Stimulated activated CD8-positive, alpha-beta memory T cell treated with anti-CD3 and anti-CD28 coated beads, Interleukin-4, amount 100 ng/mL, for 4 hours (primary cell): ENCODE measurements at places on chromosomes 3 and 15.

DNA sequence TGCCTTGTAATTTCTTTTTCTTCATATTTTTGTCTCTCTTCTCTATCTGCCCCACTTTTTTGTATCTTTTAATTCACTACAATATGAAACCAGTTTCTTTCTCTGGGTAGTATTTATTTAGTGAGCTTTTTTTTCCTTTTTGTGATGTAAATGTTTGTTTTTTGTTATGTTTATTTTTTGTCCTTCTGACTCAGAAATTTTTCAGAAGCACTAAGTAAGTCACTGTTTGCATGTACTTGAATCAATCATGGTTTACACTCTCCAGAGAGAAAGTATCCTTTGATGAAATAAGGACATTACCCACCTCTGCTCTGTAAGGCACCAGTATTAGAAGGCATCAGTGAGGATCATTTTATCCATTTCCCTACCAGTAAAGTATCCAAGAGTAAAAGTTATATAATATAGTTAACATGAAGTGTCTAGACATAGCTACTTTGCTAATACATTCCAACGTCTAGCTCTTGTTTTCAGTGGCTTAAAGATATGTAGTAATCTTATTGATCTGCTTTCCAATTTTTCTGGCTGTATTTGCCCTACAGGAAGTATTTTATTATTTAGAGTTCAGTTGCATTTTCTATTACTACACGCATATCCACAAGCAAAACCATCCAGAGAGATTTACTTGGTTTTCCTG, 25.4 kb downstream of the FILIP1L start:
- DNase-seq, result no peak

GRCh38 chr3:123066896-123067688, at the start of gene PDIA5:
Gene PDIA5 (plus strand): TSS chr3:123067025. CDS start chr3:123067165, 140 bp downstream.
- DNase-seq, result peak; percentile 57

DNA sequence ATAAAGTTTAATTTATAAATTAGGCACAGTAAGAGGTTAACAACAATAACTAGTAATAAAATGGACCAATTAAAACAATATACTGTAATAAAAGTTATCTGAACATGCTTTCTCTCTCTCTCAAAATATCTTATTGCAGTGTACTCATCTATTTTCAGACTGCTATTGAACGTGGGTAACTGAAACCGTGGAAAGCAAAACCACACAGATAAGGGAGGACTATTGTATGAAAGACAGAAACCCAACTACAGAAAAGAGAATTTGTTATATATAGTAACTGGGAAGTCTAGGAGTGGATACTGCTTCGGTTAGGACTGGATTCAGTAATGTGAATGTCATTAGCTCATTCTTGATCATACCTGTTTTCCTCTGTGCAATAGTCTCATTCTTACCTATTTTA, 119.3 kb upstream of the DAZL start:
- no peak for DNase-seq

GRCh38 chr15:41832875-41833274, 5.0 kb downstream of the JMJD7 start:
- no peak for DNase-seq

DNA sequence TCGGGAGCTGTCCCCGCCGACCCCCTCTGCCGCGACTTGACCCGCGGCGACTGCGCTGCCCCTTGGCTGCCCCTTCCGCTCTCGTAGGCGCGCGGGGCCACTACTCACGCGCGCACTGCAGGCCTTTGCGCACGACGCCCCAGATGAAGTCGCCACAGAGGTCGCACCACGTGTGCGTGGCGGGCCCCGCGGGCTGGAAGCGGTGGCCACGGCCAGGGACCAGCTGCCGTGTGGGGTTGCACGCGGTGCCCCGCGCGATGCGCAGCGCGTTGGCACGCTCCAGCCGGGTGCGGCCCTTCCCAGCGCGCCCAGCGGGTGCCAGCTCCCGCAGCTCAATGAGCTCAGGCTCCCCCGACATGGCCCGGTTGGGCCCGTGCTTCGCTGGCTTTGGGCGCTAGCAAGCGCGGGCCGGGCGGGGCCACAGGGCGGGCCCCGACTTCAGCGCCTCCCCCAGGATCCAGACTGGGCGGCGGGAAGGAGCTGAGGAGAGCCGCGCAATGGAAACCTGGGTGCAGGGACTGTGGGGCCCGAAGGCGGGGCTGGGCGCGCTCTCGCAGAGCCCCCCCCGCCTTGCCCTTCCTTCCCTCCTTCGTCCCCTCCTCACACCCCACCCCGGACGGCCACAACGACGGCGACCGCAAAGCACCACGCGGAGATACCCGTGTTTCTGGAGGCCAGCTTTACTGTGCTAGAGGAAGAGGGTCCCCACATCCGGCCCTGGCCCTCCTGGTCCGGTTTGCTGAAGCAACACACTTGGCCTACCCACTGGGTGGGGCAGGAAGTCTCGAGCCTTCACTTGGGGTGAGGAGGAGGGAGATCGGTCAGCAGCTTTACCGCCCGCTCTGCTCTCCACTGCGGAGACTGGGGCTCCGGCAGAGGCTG, at the start of gene RASSF1:
RASSF1 (minus strand) TSS at position 389 of the 882 bp plus-strand sequence; CDS start at position 358, 31 bp downstream.
- peak; percentile 44 for DNase-seq

GRCh38 chr15:85128621-85129020, 147.0 kb downstream of the PDE8A start:
- no peak for DNase-seq

GRCh38 chr15:49421991-49422390, 1.1 kb upstream of the FGF7 start:
- no peak for DNase-seq

DNA sequence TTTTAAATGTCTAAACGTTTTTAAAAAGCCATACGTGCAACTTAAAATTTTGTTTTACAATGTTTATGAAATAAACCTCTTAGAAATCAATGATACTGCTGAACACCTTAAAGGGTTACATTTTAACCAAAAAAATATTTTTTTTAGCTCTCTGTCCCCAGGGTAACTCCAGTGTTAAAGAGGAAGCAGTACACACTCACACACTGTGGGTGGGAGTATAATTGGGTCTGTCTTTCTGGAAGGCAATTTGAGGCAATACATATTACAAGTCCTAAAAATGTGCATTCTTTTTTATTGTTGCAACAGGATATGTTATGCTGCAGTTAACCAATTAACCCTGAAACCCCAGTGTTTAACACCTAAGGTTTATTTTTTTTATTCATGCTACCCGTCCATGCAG, 34.1 kb downstream of the WHAMM start:
- DNase-seq, result no peak

- peak; percentile 25 for DNase-seq
Observed at GRCh38 chr15:77420610-77421369, at the start of gene HMG20A. Gene HMG20A (plus strand): TSS chr15:77420888. CDS start chr15:77458408, 37,520 bp downstream.

DNA sequence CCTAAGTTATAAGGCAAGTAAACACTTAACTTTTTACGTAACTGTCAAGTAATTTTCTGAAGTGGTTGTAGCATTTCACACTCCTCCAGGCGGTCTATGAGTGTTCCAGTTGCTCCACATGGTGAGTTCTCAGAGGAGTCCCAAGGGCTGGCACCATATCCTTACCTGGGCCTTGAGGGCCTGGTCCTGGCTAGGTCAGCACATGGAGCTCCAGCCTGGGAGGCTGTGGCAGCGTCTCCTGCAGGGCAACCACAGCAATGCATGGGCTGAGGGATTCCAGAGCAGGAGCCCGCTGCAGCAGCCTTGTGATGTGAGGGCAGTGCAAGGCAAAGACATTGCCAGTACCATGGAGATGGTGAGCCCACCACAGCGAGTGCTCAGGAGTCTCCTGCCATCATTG, 32.2 kb upstream of the LYZL4 start:
- no peak for DNase-seq

DNA sequence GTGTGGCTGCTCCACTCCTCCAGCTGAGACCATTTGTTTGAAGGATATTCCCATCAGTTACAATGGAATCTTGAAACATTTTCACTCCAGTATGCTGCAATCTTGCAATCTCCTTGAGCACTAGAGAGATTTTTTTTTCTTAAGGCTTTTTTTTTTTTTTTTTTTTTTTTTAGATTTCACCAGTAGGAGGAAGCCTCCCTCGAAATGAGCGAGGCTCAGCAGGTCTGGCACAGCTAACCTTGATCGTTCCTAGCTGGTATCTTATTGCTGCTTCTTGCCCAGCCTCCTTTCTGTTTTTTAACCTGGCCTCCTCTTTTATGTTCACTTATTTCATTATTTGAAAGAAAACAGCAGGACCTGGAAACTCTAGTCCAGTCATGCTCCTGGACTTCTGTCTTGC, 48.1 kb downstream of the RAP2B start:
- no peak for DNase-seq

DNA sequence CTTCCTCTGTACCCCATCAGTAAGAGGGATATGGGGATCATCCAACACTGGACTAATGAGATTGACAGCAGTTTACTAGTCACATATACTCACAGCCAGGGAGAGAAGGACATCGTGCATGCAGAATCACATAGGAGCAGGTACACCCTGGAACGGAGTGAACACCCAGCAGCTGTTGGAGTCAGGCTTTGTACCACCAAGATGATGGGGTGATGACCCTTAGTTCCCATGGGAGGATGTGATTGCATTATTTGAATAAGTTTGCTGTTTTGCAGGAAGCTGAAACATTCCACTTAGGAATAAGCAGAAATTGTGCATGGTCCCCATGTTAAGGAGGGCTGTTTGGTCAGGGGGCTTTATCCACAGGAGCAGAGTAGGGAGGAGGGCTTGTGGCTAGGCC, 482.7 kb upstream of the PDZRN3 start:
- DNase-seq, result no peak

- DNase-seq, result no peak
Observed at GRCh38 chr15:69060744-69061143, 46.2 kb downstream of the NOX5 start.

DNA sequence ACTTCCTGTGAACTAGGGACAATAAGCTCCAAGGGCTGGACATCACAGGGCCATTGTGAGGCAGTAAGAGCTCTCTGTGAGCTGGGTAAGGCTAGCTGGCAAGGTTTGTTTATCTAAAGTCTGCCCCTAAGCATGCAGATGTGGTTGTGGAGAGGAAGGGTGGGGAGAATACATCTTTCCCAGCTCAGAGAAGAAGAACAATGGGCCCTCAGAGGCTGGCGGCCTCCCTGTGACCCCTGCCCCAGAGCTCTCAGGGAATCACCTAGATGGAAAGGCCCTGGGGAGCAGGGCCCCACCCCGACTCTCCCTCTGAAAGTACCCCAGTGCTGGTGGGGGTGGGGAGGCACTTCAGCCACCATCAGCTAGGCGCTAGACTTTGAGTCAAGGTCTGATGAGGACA, 4.3 kb upstream of the AP3B2 start:
- no peak for DNase-seq

DNA sequence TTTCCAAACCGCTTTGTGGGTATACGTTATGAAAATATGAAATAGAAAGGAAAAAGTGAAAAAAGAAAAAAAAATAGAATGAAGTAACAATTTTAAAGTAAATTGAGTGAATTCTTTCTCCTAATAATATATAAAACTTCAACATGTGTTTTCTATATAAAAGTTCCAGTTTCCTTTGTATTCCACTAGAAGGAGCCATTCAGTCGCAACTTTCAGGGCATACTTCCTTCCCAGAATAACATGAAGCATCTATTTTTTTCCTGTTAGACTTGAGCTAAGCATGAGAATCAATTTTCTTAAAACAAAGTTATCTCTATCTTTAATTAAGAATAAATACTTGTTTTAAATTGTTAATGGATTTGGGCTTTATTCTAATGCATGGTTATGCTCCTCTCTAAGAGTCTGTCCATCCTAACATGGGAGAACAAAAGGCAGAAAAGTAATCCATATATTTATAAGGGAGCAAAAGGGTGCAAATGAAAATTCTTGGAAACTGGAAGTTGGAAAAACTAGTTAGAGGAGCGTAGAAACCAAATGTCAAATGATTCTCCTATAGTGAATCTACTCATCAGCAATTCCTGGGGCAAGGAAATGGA, 16.0 kb upstream of the VGLL3 start:
- no peak for DNase-seq

DNA sequence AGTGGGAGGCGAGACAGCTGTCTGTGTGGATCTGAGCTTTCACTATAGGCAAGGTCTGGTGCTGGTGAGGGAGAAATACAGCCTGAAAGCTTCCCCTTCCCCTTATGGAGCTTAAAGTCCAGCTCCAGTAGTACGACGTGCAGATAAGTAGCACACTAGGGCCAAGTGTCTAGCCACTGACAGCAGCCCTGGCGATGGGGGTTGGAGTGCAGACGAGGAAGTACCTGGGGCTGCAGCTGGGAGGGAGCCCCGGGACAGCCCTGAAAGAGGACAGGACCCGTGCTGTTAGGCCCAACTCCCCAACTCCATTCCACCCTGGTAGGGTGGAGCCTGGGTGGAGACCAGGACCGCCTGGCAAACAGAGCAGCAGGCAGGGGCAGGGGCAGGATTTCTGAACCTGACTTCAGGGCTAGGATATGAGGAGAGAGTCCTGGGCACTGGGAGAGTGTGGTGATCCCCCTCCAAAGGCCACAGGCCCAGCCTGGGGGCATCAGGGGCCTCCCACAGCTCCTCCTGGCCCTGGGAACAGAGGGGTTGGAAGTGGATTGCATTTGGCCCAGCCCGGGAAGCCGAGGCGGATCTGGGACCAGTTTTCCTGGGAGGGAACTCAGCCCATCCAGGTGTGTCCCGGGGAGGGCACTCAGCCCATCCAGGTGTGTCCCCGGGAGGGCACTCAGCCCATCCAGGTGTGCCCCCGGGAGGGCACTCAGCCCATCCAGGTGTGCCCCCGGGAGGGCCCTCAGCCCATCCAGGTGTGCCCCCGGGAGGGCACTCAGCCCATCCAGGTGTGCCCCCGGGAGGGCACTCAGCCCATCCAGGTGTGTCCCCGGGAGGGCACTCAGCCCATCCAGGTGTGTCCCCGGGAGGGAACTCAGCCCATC, 42.8 kb downstream of the BDH1 start:
- no peak for DNase-seq

DNA sequence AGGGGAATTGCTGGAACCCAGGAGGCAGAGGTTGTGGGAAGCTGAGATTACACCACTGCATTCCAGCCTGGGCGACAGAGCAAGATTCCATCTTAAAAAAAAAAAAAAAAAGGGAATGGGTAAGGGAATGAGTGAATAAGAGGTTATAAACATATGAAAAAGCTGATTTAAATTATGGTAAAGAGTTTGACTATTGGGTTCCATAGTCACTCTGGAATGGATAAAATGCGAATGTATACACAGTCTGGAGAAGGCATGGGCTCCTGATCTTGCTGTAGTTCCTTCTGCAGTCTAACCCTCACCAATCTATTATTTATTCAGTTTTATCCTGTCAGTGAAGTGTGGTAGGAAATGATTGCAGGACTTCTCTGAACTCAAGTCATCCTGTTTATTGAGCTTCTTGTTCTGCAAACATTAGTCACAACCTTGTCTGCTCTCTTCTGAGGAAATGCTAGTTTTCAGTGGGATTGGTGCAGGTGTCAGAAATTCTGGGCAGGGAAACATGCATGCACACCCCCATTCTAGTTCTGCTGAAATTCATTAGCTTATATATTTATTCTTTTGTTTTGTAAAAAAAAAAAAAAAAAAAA, 190.9 kb upstream of the CFAP20DC start:
- no peak for DNase-seq

GRCh38 chr15:99578809-99579208, 13.0 kb downstream of the MEF2A start:
- no peak for DNase-seq

DNA sequence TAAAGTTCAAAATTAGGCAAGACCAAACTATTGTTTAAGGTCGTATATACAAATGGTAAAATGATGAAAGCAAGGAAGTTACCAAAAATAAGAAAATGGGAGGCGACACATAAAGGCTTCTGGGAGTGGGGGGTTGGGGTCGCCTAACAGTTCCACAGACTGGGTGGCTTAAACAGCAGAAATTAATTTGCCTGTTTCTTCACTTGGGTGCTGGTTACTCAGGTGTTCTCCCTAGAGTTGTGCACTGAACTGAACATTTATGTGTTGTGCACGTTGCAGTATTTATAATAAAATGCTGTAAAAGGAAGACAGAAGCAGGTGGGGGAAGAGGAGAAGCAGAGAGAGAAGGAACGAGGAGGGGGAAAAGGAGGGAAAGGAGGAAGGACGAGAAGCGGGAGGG, 10.5 kb upstream of the RNU6-1 start:
- DNase-seq, result no peak
